Endothelial cell (in vitro differentiated cells): ENCODE measurements at places on chromosomes 7 and 10. TPM values are rescaled to one million over a fixed set of nuclear protein-coding genes. Genes with fewer than 3 reads are reported as not detected.

DNA sequence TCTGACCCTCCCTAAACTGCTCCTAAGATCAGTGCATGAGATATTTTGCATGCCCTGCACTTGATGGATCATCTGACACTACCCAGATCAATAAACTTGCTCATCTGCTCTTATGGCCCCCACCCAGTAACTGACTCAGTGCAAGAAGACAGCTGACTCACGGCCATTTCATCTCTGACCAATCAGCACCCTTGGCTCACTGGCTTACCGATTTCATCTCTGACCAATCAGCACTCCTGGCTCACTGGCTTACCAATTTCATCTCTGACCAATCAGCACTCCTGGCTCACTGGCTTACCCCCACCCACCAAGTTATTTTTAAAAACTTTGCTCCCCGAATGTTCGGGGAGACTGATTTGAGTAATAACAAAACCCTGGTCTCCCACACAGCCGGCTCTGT is 37.2 kb upstream of the OPTN start:
- no peak for DNase-seq
- H3K27ac ChIP-seq, result no peak overlapping the region
- no peak overlapping the region for H3K4me3 ChIP-seq
- H3K4me1 ChIP-seq, result no peaks in the 10 kb centered on the region
- no peaks in the 10 kb centered on the region for H3K36me3 ChIP-seq

DNA sequence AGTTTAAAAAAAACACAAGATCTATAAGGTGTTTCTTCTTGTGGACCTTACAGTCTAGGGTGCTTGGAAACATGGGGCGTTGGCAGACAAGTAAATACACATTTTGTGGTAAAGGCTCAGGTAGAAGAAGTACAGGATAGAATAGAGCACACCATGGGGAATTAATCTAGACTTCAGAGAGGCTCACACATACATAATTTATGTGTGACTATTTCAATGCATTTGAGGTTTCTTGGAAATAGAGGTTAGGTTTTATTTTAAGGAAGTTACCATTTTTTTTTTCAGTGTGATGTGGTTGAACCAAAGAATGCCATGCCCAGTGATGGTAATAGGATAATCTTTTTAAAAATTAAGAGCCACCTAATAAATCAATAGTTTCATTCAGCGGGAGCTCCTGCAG is 12.8 kb downstream of the CFTR start:
- no peak overlapping the region for H3K27ac ChIP-seq
- no peak for DNase-seq
- H3K4me3 ChIP-seq, result no peak overlapping the region
- H3K36me3 ChIP-seq, result no peaks in the 10 kb centered on the region

AGAP4 gene
- 30.4 TPM for total RNA-seq

OPN1SW gene
- total RNA-seq, result not detected

GRCh38 chr7:89728481-89728880 is 425.8 kb upstream of the STEAP1 start:
- no peaks in the 10 kb centered on the region for H3K27me3 ChIP-seq
- no peaks in the 10 kb centered on the region for H3K4me1 ChIP-seq
- no peak for DNase-seq
- no peaks in the 10 kb centered on the region for H3K36me3 ChIP-seq
- no peak overlapping the region for H3K4me3 ChIP-seq
- H3K27ac ChIP-seq, result no peak overlapping the region

LEP gene
- total RNA-seq, result not detected

GRCh38 chr10:126262233-126262838 is 125.9 kb downstream of the ADAM12 start:
- no peak overlapping the region for H3K27ac ChIP-seq
- H3K36me3 ChIP-seq, result peaks cover 10% of the 10 kb centered on the region
- no peak for DNase-seq
- H3K4me1 ChIP-seq, result peaks cover 6% of the 10 kb centered on the region
- H3K27me3 ChIP-seq, result no peaks in the 10 kb centered on the region

DNA sequence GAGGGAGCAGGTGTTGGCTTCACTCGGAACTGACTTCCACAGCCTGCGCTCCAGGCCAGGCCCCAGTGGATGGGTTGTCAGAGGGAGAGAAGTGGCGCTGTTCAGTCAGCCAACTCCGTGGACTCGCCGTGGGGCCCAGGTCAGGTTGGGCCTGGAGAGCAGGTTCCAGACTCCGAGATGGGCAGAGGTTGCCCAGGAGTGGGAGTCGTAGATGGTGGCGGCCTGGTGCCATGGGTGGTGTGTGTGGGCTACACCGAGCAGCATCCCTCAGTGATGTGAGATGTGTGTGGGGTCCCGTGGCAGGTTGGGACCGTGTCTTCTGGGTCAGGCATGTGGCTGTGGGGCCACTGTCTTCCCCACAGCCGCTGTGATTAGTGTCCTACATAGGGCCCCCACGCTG is 10.4 kb downstream of the ZNF316 start:
- DNase-seq, result no peak

DNA sequence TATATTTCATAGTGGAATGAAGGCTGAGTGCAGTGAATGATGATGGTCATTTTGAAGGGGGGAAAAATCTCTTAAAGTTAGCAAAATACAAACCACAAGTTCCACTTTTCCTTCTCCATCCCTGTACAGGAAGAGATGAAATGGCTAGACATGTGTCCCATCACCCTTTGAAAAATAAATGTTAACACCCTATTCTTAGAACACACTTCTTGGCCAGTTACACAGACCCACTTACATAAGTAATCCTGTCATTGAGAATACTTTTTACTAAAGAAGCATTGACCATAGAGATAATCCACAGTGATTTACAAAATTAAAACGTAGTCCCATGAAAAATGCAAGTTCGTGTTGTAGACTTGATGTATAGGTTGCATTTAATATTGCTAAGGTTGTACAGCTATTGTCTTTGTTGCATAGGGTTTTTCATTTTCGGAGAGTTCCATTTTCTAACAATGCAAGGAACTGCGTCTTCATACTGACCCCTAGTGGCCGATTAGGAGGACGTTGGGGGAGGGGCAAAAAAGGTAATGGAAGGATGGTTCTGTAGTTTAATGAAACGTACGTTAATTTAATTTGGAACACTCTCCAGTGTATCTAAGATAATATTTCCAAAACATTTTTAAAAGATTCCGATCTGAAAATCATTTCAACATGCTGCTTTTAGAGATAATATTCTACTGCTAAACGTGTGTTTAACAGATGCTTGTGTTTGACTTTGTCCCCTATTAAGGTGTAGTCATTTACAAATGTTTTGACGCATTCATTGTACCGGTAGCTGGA is 60.9 kb downstream of the ARMC3 start:
- no peak overlapping the region for H3K4me3 ChIP-seq
- peaks cover 35% of the 10 kb centered on the region for H3K4me1 ChIP-seq
- H3K27ac ChIP-seq, result no peak overlapping the region
- H3K36me3 ChIP-seq, result no peaks in the 10 kb centered on the region
- H3K27me3 ChIP-seq, result no peaks in the 10 kb centered on the region
